ENCODE measurements at places on chromosomes 13 and 19. TPM values are rescaled to one million over a fixed set of nuclear protein-coding genes. Genes with fewer than 3 reads are reported as not detected.

GRCh38 chr19:7337380-7338194 is 11.2 kb upstream of the ARHGEF18 start:
- peak; percentile 48 for DNase-seq
- H3K4me3 ChIP-seq, result no peak overlapping the region
- H3K4me1 ChIP-seq, result peaks cover 26% of the 10 kb centered on the region
- H3K27me3 ChIP-seq, result no peaks in the 10 kb centered on the region
- H3K27ac ChIP-seq, result no peak overlapping the region
- H3K36me3 ChIP-seq, result no peaks in the 10 kb centered on the region

GRCh38 chr19:4593409-4593851 is 33.9 kb upstream of the SEMA6B start:
- peaks cover 42% of the 10 kb centered on the region for H3K27me3 ChIP-seq
- no peak overlapping the region for H3K4me3 ChIP-seq
- no peaks in the 10 kb centered on the region for H3K36me3 ChIP-seq
- DNase-seq, result no peak
- peaks cover 6% of the 10 kb centered on the region for H3K4me1 ChIP-seq

DNA sequence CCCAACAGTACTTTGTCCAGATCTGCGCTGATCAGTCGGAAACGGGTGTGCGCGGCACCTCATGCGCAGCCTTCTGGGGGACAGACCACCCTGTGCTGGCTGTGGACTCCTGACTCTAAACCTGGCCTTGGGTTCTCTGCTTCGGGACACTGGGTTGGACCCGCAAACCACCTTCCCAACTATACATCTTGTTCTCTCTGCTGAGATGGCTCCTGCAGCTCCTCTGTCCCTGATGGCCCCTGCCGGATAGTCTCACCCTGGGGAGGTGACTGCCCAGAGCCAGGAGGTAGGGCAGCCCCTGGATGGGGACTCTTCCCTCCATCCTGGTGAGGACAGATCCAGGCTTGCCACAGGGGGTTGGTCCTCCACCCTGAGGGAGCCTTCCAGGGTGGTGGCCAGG is 23.3 kb downstream of the RFX1 start:
- peaks cover 4% of the 10 kb centered on the region for H3K36me3 ChIP-seq
- H3K4me1 ChIP-seq, result peaks cover 51% of the 10 kb centered on the region
- H3K27ac ChIP-seq, result no peak overlapping the region
- H3K27me3 ChIP-seq, result no peaks in the 10 kb centered on the region
- no peak overlapping the region for H3K4me3 ChIP-seq
- no peak for DNase-seq

GRCh38 chr13:41211062-41211461 is 16.7 kb upstream of the KBTBD7 start:
- DNase-seq, result no peak
- H3K27me3 ChIP-seq, result no peaks in the 10 kb centered on the region
- no peak overlapping the region for H3K4me3 ChIP-seq
- H3K36me3 ChIP-seq, result peaks cover 9% of the 10 kb centered on the region
- H3K27ac ChIP-seq, result no peak overlapping the region

GRCh38 chr13:29355029-29355428 is 240.5 kb downstream of the SLC7A1 start:
- no peak overlapping the region for H3K4me3 ChIP-seq
- DNase-seq, result no peak
- H3K27ac ChIP-seq, result no peak overlapping the region
- no peaks in the 10 kb centered on the region for H3K4me1 ChIP-seq
- H3K27me3 ChIP-seq, result peaks cover 10% of the 10 kb centered on the region

DNA sequence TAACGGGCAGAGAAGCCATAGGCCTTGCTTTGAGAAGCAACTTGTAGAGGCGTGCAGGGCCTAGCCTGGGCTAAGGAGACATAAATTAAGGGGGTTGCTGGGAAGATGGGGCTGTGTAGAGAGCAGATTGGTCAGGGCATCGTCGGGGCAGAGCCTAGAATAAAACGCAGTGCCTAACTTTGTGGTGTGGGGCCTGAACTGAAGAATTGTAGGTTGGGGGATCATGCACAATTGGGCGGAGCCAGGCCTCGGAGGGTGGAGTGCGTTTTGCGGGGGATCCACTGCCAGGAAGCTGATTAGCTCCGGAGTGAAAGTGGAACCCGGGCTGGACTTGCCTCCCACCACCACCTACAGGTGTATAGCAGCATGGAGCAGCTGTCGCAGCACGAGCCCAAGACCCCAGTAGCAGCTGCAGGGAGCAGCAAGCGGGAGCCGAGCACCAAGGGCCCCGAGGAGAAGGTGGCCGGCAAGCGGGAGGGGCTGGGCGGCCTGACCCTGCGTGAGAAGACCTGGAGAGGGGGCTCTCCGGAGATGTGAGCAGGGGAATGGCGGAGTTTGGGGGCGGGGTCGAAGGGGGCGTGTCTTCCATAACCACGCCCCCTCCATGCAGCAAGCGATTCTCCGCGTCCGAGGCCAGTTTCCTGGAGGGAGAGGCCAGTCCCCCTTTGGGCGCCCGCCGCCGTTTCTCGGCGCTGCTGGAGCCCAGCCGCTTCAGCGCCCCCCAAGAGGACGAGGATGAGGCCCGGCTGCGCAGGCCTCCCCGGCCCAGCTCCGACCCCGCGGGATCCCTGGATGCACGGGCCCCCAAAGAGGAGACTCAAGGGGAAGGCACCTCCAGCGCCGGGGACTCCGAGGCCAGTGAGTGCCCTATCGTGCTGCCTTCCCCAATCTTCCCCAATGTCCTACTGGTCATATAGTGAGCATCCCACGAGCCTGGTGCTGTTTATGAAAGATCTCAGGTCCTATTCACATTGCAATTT is 13.8 kb downstream of the DNASE2 start:
- DNase-seq, result peak; percentile 86
- peaks cover 5% of the 10 kb centered on the region for H3K36me3 ChIP-seq

GRCh38 chr13:104466016-104466415 is 1399.8 kb upstream of the SLC10A2 start:
- no peaks in the 10 kb centered on the region for H3K4me1 ChIP-seq
- no peaks in the 10 kb centered on the region for H3K27me3 ChIP-seq
- no peak for DNase-seq
- H3K36me3 ChIP-seq, result no peaks in the 10 kb centered on the region
- H3K4me3 ChIP-seq, result no peak overlapping the region

DNA sequence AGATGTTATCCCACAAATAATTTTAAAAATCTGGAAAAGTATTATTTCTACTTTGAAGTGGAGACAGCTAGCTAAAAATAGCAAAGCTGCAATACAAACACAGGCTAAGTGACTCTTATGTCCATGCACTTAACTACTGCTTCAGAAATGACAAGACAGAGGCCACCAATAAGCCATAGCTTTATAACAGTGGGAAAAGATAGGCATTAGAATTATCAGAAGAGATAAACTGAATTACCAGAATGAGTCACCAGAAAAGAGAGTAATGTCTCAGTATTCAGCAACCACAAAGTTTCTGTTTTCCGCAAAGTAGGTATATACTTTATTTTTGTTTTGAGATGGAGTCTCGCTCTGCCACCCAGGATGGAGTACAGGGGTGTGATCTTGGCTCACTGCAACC is 17.1 kb downstream of the CLN5 start:
- H3K27me3 ChIP-seq, result no peaks in the 10 kb centered on the region
- H3K4me1 ChIP-seq, result peaks cover 39% of the 10 kb centered on the region
- no peak overlapping the region for H3K4me3 ChIP-seq
- H3K36me3 ChIP-seq, result peaks cover 57% of the 10 kb centered on the region

- H3K36me3 ChIP-seq, result peaks cover 18% of the 10 kb centered on the region
- H3K27ac ChIP-seq, result no peak overlapping the region
- no peak for DNase-seq
- H3K4me1 ChIP-seq, result peaks cover 7% of the 10 kb centered on the region
- H3K4me3 ChIP-seq, result no peak overlapping the region
- H3K27me3 ChIP-seq, result no peaks in the 10 kb centered on the region
These were observed 5.7 kb downstream of the ZNF653 start for GRCh38 chr19:11499890-11500420.

The MYO1F gene
- 18.3 TPM for total RNA-seq

The AXL gene
- total RNA-seq, result 0.50 TPM
